Renal pelvis (tissue), 12 donors: ENCODE measurements at places on chromosomes 1 and 21. TPM values are rescaled to one million over a fixed set of nuclear protein-coding genes. Genes with fewer than 3 reads are reported as not detected.

- no peak for DNase-seq
These were observed 34.7 kb downstream of the THRAP3 start for GRCh38 chr1:36258960-36259344.

GRCh38 chr1:227939791-227940771 is 7.7 kb downstream of the WNT9A start:
- no peak for DNase-seq

- DNase-seq: no peak
These were observed 5.7 kb upstream of the TNR start for GRCh38 chr1:175749075-175749474.

DNA sequence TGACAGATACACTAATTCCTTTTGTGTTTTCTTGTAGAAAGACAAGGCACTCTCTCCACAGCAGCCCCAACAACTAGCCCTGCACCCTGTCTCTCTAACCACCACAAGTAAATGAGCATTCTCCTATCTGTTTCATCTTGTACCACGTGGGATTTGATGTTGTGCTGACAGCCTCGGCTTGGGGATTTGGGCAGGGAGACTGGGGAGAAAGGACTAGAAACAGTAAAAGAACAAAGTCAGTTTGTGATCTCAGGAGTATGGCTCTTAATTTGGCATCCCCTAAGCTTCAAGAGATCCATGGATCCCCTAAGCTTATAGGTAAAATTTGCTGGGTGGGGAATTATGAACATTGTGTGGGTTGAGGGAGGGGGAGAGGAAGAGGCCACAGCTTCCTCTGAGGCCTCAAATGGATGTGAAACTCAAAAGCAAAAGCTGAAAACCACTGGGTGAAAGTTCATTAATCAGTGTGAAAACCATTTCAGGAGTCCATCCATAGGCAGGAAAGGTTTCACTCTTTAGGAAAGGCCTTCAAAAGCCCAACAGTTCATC is 3.1 kb downstream of the C1orf162 start:
- no peak for DNase-seq

Gene PTPN7
- polyA plus RNA-seq: 1.3 TPM

Gene TBX19
- 1.9 TPM for polyA plus RNA-seq

Gene MRAP
- polyA plus RNA-seq: not detected

Gene RHOU
- 16.5 TPM for polyA plus RNA-seq

DNA sequence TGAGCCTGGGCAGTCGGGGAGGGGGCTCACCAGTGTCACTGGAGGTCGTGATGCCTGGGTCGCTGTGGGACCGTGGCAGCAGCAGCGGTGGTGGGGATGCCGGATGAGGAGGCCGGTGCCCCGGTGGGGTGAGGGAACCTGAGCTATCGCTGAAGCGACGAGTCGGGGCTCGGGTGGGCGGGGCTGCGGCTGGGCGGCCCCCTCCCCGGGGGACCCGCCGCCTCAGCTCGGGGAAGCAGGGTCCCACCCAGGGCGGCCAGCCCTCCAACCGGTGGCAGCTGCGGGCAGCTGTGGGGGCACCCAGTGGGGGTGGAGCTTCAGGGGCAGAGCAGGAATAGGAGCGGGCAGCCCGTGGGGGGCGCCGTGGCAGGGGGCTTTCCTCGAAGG is 5.0 kb downstream of the ENTREP3 start:
- no peak for DNase-seq

GRCh38 chr21:41068967-41069642 is 98.9 kb upstream of the BACE2 start:
- peak; percentile 64 for DNase-seq

DNA sequence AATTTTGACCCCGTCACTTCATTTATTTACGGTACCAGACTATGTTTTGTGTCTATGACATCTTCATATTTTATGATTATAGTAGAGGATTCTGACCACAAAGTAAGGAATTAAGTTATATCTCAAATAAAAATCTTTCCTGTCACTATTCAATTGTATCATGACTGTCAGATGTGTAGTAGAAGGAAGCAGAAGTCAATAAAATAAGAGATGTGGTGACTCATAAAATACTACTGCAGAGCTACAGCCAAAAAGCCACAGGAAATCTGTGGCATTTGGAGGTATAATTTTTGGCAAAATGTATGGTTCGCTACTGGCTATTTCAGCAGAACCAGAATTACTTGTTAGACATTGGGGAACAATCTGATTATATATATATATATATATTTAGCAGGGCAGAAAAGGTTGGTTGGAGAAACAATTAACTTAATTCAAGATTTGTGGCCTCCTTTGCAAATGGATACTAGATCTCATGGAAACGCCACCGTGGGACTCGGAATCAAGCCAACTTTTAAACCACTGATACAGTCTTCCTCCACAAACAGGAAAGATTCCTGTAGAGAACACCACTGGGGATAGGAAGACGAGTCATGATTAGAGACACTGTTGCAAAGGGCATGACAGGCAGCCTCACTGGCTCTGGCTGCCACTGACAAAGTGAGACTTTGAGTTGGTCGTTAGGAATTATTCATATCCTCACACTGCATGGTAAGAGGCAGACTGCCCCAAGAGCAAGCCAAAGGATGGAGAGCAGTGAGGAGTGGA is 5.1 kb downstream of the FCRL2 start:
- DNase-seq: no peak

- DNase-seq: no peak
These were observed 53.4 kb upstream of the ATP5PO start for GRCh38 chr21:33968995-33969348.

GRCh38 chr1:36880155-36881067 is 153.9 kb downstream of the GRIK3 start:
- DNase-seq: no peak

- no peak for DNase-seq
These were observed 22.8 kb downstream of the RNU5D-1 start for GRCh38 chr1:44707959-44708831.

- no peak for DNase-seq
These were observed 41.2 kb upstream of the USH2A start for GRCh38 chr1:216464489-216464888.

Gene RUNX3
- 0.26 TPM for polyA plus RNA-seq

GRCh38 chr1:36555041-36555440 is 72.3 kb upstream of the CSF3R start:
- no peak for DNase-seq

GRCh38 chr1:169426174-169426705 is 1.0 kb downstream of the CCDC181 start:
- no peak for DNase-seq

- no peak for DNase-seq
These were observed 52.8 kb downstream of the RAP1GAP start for GRCh38 chr1:21616372-21616771.

GRCh38 chr1:149848340-149849110 is 50.8 kb upstream of the BOLA1 start:
- peak; percentile 42 for DNase-seq

GRCh38 chr1:153231785-153232184 is 14.4 kb downstream of the PRR9 start:
- no peak for DNase-seq

GRCh38 chr1:201982082-201982622 is 296 bp upstream of the RNPEP start:
- DNase-seq: peak; percentile 67

Gene LRRC3
- 5.2 TPM for polyA plus RNA-seq

Gene STYXL2
- polyA plus RNA-seq: 0.36 TPM

Gene HAO2
- 107 TPM for polyA plus RNA-seq

GRCh38 chr1:235022981-235023710 is 105.5 kb downstream of the TOMM20 start:
- peak; percentile 74 for DNase-seq

GRCh38 chr1:230000493-230001184 is 66.4 kb upstream of the GALNT2 start:
- no peak for DNase-seq

Gene FMO2
- 0.70 TPM for polyA plus RNA-seq

GRCh38 chr1:23420778-23421177 is 3.8 kb downstream of the TCEA3 start:
- no peak for DNase-seq

Gene GNG4
- 3.3 TPM for polyA plus RNA-seq

DNA sequence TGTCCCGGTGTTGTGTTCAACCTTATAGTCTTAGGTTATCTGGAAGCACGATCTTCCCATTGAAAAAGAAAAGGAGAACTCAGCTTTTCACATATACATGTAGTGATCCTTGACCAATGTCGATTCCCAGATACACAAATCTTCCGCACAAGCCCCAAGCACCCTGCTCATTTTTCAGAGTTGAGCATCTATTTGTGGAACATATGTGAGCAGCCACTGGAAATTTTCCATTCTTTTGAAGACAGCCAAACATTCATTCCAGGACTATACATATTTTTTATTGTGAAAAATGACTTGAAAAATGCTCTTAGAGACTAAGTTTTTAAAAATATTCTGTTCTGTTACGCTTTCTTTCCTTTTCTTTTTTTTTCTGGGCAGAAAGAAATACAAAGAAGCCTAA is 371.9 kb downstream of the RGS7 start:
- no peak for DNase-seq

Gene OLFML3
- 161 TPM for polyA plus RNA-seq

GRCh38 chr1:215891266-215892057 is 324.4 kb downstream of the KCTD3 start:
- DNase-seq: no peak

DNA sequence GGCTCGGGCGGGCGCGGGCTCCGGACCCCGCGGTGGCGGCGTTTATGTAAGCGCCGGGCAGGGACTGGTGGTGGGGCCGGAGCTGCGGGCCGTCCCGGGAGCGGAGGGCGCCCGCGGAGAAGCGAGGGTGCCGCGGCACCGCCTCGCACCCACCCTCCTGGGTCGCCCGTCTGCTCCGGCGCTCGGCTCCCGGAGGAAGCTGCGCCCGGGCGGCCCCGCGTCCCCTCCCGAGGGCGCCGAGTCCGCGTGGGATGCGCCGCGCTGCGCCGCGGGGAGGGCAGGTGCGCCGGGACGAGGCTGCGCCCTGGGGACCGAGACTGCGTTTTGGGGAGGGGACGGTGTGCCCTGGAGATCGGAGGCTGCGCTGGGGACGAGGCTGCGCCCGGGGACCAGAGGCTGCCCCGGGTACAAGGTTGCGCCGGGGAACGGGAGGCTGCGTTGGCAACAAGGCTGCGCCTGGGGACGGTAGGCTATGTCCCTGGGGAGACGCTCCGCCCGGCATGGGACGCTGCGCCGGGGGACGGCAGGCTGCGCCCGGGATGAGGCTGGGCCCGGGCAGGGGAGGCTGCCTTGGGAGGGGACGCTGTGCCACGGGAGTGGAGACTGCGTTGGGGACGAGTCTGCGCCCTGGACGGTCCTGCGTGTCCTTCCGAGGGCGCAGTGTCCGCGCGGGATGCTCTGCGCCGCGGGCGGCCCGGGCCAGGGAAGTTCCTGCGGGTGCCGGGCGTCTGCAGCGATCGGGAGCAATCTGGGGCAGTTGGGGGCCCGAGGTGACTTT is 627 bp downstream of the ADARB1 start:
- DNase-seq: no peak

GRCh38 chr1:226912587-226913176 is 27.4 kb upstream of the COQ8A start:
- DNase-seq: peak; percentile 47
